Chondrocyte (in vitro differentiated cells): ENCODE measurements at places on chromosomes 16 and 17. TPM values are rescaled to one million over a fixed set of nuclear protein-coding genes. Genes with fewer than 3 reads are reported as not detected.
A peak's percentile ranks its signal among the peaks of the same experiment; 100 is the strongest.

- DNase-seq, result peak; percentile 86
Measured at GRCh38 chr17:81519284-81520020, 6.9 kb upstream of the ACTG1 start.

- no peak for DNase-seq
Measured at GRCh38 chr17:69066482-69066881, 5.8 kb upstream of the ABCA9 start.

GRCh38 chr17:50209472-50210239, 8.2 kb upstream of the COL1A1 start:
- DNase-seq, result peak; percentile 100

- no peak for DNase-seq
Measured at GRCh38 chr17:78168903-78169793, 767 bp downstream of the SYNGR2 start.

Gene NUPR1
- 39.1 to 300 TPM (median 289 TPM) in 3 replicates for total RNA-seq

- DNase-seq, result no peak
Measured at GRCh38 chr17:64091571-64091970, 38.4 kb downstream of the ERN1 start.

DNA sequence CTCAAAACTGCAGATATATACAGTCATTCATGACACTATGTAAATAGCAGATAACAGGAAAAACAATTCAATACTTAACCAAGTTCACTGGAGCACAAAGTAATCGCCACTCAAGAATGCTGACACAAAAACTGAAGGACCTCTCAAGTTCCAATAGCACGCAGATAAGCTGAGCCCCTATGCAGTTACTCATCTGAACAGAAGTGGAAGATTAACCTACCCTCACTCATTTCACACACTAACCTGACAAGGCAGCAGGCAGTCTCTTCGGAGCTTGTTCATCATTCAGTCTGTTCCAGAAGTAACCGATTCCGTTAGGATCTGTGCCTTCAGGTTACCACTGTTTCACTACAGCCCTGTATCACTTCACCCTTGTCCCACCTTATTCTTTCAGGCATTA, 6.0 kb downstream of the HELZ start:
- no peak for DNase-seq

DNA sequence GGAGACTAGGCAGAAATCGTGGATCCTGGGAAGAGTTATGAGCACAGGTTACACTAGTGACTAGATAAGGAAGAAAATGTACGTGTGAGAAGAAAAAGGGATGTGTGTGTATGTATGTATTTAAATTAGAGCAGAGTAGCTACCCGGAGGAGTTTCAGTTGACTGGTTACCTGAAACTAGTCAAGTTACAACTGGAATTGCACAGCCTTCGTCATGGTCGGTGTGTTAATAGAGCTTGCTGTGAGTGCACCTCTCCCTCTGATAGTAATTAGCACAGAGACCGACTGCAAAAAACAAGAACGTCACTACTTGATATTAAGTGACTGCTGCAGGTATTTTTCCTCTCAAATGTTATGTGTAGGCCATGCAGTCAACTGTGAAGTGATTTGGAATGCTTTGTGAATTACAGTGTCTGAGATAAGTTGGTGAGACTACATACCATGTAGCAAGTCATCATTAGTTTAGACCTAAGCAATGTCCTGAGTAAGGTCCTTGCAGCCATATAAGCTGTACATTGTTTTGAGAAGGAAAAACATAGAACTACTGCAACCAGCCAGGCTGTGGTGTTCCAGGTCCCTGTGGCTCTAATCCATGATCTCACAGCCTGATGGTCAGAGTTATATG, 95.7 kb downstream of the WNT3 start:
- DNase-seq, result no peak

DNA sequence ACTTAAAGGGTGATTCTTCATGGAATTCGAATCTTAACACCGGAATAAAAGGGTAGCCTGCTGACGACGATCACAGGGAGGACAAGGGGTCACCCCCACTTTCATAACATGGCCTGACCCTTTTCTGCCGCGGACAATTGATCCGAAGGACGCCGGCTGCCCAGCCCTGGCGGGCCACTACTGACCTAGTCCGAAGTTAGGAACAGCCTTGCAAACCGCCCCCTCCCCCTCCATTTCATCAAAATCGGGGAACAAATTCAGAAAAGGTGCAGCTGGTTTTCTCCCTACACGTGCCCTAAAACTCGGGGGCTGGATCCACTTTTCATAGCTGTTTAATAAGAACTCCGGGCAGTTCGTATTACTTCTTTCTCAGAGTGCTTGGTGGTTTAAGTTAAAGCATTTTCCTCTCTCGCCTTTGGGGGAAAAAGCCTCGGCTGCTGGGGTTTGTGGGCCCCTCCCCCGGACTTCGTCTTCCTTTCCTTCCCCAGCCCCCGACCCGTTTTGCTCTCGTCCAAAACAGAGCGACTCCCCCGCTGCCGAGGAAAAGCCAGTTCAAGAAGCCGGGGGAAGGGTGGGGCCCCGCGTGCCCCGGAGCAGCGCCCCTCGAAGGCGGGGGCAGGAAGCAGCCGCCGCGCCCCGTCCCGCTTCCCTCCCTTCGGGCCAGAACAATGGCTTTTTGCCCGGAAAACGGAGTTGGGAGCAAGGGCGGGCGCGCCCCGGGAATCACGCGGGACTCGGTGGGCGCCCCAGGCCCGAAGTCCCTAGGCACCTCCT, 641 bp upstream of the CBX2 start:
- peak; percentile 49 for DNase-seq

GRCh38 chr17:79841369-79842135, 2.3 kb upstream of the CBX4 start:
- no peak for DNase-seq

Gene PRKCB
- total RNA-seq, result not detected in 3 replicates

DNA sequence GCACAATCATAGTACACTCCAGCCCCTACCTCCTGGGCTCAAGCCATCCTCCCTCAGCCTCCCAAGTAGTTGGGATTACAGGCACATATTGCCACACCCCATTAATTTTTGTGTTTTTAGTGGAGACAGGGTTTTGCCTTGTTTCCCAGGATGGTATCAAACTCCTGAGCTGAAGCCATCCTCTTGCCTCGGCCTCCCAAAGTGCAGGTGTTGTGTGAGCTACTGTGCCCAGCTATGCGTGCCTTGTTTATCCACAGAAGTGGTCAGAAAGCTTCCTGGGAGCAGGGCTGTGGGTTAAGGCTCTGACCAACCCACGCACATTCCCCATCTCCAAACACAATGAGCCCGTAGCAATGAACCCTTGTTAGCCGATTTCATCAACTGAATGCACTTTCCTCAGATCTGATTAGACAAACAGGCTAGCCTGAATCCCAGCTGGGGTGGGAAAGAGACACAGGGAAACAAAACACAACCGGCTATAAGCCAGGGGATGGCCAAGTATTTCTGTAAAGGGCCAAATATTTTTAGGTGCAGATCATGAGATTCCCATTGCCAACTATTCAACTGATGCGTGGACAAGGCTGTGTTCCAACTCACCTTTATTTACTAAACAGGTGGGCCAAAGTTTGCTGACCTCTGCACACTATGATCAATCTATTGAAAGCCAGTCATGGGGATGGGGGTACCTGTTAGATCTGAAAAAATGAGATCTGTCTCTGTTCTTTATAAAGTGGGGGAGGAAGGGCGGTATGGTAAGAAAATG, 193.6 kb downstream of the CPPED1 start:
- no peak for DNase-seq
